ENCODE measurements at places on chromosomes 12 and 14.

GRCh38 chr12:105099356-105099755 is 8.2 kb upstream of the WASHC4 start:
- no peak for DNase-seq

DNA sequence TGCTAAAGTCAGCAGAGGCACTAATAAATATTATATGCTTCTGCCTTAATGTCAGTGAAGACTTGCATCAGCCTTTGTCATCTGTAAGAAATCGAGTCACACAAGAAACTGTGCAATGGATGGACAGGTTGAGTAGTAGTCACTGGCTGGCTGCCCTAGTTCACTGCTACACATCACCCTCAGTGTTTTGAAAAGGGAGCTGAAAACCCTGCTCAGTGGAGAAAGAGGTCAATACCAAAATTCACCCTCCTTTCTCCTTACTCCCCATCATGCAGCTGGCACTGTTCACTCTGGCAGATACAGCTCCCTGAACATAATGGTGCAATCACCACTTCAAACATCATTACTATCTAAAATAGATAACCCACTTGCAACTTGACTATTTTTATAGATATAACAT is 6.6 kb downstream of the ANKS1B start:
- DNase-seq: no peak

DNA sequence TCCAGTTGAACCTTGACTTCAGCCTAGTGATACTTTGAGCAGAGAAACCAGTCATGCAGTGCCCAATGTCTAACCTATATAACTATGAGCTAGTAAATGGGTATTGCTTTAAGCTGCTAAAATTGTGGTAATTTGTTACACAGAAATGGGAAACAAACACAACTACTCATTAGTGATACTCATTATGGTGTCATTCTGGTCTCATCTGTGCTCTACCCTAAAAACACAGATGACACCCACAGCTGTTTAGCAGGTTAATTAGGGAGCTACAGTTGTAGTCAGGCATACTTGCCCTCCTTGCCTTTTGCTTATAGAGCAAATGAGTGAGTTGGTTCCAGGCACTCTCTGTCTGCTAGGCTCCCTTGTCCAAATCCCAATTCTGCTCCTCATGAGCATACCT is 50.0 kb upstream of the ATF7IP start:
- no peak for DNase-seq

DNA sequence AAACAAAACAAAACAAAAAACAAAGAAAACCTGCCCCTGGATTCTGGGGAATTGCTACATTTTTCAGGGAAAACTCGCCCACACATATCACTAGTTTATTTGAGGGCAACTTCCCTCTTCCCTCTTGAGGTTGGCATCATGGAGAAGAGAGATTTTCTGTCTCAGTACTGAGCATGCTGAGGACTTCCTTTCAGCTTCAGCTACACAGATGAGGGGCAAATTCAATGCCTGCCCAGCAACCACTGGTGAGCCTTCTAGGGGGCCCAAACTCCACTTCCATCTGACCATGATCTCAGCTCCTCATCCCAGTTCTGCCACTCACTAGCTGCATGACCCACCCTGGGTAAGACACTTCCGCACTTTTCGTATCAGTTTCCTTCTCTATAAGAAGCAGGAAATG is 63.1 kb upstream of the SCN8A start:
- no peak for DNase-seq

DNA sequence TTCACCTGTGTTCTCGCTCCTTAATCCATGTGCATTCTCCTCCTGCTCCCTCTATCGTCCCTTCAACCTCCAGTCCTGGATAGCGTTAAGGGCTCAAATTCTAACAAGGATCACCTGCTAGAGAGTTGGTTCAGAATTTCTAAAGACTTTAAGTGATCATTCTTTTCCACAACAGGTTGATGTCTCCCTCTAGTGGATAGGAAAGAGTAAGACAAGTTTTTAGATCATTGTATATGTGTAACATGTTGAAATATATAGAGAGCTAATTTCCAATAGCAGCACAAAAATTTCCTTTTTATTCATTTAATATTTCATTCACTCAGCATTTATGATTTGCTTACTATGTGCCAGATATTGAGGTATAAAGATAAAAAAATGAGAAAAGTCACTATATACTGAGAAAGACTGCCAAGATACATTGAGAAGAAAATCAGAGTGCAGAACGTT is 9.3 kb upstream of the ESR2 start:
- no peak for DNase-seq

DNA sequence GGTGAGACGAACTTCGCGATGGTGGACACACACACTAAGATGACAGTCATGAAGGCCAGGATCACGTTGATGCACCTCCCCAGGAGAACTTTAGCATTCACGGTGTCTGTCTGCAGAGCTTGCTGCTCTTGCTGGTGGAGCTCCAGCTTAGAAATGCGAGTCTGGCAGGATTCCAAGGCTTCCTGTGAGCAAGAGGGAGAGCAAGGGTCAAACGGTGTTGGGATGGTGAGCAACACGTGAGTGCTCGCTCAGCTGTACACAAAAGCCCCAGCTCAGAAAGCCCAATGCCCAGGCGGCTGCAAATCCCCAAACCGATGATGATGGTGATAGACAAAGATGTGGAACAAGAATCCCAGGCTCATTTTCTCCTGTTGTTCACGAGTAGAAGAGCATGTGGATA is 78.8 kb downstream of the TMCC3 start:
- peak; percentile 75 for DNase-seq

GRCh38 chr14:98633380-98633779 is 638.6 kb downstream of the BCL11B start:
- no peak for DNase-seq

DNA sequence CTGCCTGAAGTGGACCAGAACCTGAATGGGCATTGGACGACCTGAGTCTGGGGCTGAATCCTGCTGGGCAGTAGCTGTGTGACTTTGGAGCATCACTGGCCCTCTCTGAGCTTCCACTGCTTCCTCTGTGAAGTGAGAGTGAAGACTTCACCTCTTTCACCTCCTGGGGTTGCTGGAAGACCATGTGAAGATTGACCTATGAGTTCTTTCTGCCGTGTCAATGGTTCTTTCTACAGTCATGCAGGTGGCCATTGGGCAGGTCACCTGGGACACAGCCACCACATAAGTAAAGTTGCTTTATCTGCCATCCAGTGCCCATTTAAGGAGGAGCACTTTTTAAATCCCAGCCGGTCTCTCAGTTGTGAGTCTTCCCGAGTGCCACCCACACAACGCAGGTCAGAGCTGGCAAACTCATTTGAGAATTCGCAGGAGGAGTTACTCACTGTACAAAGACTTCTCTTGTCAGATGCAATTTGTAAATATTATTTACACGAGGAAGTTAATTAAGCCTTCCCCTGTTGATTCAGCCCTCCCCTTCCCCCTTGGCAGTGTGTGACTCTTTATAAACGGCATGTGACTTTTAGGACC is 74.8 kb upstream of the TCL1B start:
- DNase-seq: no peak

DNA sequence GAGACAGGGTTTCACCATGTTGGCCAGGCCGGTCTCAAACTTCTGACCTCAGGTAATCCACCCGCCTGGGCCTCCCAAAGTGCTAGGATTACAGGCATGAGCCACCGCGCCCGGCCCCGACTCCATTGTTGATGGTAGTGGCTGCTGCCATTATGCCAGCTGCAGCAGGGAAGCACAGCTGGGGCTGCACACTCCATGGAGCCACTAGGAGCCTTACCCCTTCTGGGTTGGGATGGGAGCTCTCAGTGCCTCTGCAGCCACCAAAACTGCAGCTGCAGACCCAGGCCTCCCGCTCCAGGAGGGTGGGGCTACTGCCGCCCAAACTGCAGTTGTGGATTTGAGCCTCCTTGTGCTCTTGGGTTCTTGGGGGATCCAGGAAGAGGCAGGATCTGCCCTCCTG is 25.9 kb downstream of the TCHP start:
- no peak for DNase-seq

- no peak for DNase-seq
These were observed at the start of gene ARHGDIB for GRCh38 chr12:14961466-14962152. Gene ARHGDIB (minus strand): TSS chr12:14961601. CDS start chr12:14950712, 10,889 bp downstream.

- DNase-seq: no peak
These were observed 37.8 kb downstream of the SLC6A15 start for GRCh38 chr12:84874825-84875139.

DNA sequence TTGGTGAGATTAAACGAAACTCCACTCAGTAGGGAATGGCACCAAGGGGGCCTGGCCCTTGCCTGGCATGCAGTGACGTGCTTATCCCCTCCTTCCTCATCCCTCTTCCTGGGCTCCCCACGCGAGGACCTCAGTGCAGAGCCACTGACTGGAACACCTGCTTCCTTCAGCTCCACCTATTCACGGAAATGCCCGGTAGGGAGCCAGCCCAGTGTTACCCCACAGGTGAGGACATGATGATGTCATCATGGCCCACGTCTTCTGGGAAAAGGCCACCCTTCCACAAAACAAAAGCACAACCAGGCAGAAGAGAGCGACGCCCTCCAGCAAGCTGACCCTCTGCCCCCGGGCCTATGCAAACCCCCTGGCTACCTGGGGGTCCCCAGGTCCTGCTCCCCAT is 42.1 kb downstream of the CCDC85C start:
- no peak for DNase-seq

DNA sequence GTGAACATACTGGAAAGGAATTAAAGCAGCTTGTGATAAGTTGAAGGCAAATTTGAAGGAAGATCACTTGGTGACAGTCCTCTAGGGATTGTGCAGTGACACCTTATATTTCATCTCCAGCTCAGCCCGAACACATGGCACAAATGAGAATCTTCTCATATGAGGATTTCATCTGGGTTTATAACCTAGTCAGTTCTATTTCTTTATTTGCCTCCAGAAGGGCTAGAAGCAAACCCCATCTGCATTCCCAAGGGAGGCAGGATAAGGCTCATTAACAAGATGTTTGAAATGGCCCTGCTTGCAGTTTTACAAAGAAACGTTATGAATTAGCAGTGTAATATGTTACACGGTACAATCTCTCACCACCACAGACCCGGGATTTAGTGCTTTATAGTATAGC is 90.7 kb upstream of the KRR1 start:
- DNase-seq: no peak

GRCh38 chr14:61565181-61565580 is 130.1 kb upstream of the HIF1A start:
- DNase-seq: no peak

DNA sequence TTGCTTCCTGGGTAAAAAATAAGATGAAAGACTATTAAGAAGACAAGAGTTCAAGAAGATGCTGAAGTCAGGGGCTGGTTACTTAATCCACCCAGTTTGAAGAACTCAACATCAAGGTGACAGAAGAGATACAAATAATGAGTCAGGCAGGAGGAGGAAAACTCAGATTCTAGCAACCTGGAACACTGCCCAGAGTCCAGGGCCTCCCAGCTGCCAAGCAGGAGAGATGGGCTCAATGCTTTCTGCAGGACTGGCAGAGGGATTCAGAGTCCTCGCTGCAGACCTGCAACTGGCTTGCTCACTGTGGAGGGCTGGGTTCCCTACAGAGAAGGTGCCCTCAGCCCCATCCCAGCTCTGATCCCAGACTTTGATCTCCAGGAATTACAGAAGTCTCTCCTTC is 28.6 kb upstream of the CEBPE start:
- no peak for DNase-seq

DNA sequence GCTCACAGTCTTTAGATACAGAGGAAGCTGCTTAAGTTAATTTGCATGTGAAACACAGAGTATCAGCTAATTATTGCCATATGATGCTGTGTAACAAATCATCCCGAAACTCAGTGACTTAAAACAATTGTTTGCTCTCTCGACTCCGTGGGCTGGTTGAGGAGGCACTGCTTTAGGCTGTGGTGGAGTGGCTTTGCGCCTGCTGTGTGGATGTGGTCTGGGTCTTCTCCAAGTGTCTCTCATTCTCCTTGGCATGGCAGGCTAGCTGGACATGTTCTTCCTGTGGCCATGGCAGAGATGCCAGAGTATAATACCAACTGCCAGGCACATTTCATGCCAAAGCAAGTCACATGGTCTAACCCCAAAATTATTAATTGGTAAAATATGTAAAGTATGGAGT is 40.9 kb downstream of the PELI2 start:
- no peak for DNase-seq

- DNase-seq: no peak
These were observed 3.1 kb downstream of the PYGL start for GRCh38 chr14:50941151-50941550.

- DNase-seq: peak; percentile 72
These were observed 40.3 kb downstream of the MAP1LC3B2 start for GRCh38 chr12:116599285-116600136.

DNA sequence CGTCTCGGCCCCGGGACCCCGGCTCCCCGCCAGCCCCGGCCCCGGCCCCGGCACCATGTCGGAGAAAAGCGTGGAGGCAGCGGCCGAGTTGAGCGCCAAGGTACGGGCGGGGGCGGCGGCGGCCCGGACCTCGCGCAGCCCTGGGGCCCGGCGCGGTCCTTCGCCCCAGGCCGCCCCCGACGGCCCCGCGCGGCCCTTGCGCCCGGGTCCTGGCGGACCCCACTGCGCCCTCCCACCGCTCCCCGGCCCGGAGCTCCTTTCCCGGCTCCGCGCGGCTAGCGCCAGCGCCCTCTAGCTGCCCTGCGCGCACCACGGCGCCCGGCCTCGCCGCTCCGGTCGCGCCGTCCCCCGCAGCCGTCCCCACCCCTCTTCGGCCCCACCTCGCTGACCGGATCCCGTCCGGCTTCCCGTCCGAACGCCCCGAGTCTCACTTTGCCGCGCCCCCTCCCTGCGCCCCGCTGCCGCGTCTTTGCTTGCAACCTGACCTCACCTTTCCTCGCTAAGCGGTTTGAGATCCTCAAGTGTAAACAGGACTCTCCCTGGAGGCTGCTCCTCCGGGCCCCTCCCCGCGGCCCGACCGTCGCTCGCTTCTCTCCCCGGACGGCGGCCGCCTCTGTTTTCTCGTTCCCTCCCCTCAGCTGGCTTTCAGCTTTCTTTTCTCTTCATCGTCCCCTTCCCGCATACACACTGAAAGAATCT is 637 bp downstream of the PTMS start:
- no peak for DNase-seq

GRCh38 chr12:29578070-29578469 is 80.6 kb upstream of the OVCH1 start:
- DNase-seq: peak; percentile 67

DNA sequence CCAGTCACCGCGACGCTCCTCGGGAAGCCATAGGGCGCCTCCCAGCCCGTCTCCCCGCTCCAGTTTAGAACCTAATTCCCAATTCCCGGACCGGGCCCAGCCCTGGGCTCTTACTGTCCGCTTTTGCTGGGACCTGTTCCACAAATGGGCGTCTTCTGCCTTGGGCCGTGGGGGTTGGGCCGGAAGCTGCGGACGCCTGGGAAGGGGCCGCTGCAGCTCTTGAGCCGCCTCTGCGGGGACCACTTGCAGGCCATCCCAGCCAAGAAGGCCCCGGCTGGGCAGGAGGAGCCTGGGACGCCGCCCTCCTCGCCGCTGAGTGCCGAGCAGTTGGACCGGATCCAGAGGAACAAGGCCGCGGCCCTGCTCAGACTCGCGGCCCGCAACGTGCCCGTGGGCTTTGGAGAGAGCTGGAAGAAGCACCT is 797 bp downstream of the UNG start:
- no peak for DNase-seq

- DNase-seq: no peak
These were observed 466 bp downstream of the SAV1 start for GRCh38 chr14:50667684-50667995.

DNA sequence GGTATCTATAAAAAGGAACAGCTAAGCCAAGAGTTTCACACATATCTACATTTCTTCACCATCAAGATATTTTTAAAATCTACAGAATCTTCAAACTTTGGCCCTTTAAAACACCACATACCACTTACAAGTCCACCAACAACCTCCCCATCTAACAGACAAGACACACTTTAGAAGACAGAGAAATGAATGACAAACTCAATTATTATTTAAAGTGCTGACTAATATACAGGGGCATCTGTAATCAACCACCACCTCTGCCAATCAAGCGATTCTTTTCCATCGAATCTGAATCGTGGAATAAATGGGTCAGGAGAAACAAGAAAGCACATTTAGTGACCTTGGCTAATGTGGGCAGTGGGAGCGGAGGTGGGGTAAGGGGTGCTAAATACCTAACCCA is 7.7 kb downstream of the SETD3 start:
- DNase-seq: no peak
